ENCODE measurements at places on chromosomes 7 and 10. TPM values are rescaled to one million over a fixed set of nuclear protein-coding genes. Genes with fewer than 3 reads are reported as not detected.

DNA sequence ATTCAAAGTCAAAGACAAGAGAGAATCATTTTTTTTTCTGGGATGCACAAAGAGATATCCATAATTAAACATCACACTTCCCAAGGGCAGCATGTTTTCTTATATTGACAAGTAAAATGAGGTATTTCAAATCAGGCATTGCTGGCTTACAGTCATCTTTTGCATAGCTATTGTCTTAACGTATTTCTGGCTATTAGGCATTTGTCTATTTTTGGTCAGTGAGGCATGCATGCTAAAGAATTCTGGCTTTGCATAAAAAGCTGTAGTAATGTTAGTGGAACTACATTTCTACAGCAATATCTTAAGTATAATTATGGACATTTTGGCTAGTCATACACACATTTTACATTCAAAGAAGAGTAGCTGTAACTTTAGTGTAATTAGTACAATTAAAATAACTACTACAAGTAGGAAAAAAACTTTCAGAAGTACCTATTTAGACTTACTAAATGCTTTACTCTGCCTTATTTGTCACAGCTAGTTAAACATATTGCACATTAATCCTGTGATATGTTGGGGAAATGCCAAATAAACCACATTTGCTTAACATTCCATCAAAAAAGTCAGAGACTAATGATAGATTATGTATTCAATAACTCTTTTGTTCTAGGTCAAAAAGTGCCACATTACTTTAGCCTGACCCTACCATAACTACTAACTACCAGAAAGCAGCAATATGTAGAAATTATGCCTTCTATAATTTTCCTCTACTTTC is 76.4 kb downstream of the RELN start:
- DNase-seq: no peak

DNA sequence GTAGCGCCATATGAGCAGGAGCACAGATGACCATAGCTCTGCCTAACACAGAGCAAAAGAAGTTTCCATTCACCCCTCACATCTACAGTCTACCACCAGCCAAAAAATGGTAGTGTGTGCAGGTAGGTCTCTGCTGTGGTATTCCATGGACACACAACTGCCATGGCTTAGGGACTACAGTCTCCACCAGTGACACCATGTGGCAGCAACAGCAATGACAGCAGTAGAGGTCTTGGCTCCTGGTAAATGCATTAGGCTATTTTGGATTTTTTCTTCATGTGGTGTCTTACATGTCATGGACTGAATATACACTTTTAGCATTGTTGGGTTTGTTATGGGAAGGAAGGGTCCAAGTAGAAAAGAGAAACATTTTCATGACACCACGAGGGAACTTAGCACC is 70.1 kb upstream of the CABCOCO1 start:
- no peak for DNase-seq

- DNase-seq: peak; percentile 55
Observed at GRCh38 chr7:117212969-117213877, 109.6 kb downstream of the WNT2 start.

- peak; percentile 54 for DNase-seq
Observed at GRCh38 chr10:132306864-132307751, 642 bp downstream of the STK32C start.

GRCh38 chr7:7005303-7005702 is 177.0 kb upstream of the C1GALT1 start:
- no peak for DNase-seq

Gene NRCAM
- 0.20 TPM for total RNA-seq

DNA sequence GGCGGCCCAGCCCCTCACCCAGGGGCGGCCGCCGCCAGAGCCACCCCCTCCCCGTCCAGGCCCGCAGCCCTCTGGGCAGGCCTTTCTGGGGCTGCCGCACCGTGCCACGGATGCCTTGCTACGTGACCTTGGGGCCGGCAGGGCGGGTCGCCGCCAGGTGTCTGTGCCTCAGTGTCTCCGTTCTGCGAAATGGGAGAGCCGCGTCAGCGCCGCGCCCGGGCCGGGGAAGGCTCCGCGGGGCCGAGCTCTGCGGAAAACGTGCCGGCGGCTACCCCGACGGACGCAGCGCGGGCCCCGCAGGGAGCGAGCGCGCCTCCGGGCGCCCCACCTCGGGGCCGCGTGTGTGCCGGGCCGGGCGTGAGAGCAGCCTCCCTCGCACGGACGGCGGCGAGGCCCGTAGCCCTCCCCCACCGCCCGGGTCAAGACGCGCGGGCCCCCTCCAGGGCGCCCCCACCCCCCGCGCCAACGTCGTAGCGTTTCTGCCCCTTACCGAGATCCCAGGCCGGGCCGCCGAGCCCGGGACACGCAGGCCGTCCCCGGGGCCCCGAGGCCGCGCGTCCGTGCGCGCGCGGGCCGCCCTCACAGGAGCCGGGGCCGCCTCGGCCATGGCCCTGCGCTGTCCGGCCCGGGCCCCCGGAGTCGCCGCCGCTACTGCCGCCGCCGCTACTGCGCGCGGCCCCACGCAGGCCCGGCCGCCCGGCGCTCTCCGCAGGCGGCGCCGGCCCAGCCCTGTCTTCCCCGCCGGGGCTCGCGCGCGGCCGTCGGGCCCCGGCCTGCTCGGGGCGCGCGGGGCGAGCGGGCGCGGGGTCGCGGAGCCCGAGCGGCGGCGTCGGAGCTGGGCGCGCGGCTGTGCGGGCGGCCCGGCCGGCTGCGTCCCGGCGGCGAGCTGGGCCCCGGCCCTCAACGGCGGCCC is 1.1 kb downstream of the ZNF777 start:
- DNase-seq: no peak

GRCh38 chr10:119663866-119664698 is 12.9 kb downstream of the BAG3 start:
- DNase-seq: no peak

DNA sequence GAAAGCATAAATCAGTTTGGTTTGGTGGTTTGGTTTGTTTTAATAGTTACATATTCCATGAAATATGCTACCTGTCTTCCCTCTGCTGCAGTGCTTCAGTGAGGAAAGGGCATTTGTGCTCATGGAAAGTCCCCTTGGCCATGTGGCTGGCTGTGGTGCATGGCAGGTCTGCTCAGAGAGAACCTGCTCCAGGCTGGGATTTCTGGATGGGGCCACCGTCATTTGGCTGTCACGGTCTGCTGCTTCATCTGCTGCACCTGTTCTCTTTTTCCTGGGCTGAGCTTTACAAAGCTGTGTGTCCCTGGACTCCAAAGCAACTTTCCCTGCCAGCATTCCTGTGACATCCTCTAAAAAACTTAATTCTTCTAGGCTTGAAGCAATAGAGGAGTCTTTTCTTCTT is 8.9 kb downstream of the CDK14 start:
- no peak for DNase-seq

Gene GIMAP6
- 7.8 TPM for total RNA-seq

Gene MYO1G
- total RNA-seq: 2.6 TPM

GRCh38 chr7:4862156-4862555 is 326 bp upstream of the PAPOLB start:
- no peak for DNase-seq

Gene CPN1
- 43.4 TPM for total RNA-seq

Data from right lobe of liver (tissue), 6 donors.